Stimulated activated CD4-positive, alpha-beta T cell treated with anti-CD3 and anti-CD28 coated beads, TNF-alpha, amount 100 ng/mL, for 48 hours (primary cell): ENCODE measurements at places on chromosomes 7 and 10.

DNA sequence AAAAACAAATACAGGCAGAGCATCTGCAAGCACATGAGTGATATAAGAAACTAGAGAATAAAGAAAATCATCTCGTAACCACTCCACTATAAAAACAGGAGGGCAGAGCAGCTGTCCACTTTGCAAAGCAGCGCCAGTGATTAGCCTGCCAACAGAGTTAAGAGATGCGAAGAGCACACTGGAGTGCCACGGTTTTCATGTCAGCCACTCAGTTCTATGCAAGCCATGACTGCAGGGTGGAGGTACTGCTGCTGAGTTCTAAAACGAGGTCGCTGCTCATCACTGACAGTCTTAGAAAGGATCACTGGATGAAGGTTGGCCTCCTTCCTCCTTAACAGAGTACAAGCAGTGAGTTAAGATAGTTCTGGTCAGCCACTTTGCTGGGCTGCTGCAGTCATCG, 58.5 kb downstream of the FGFR2 start:
- DNase-seq: no peak

DNA sequence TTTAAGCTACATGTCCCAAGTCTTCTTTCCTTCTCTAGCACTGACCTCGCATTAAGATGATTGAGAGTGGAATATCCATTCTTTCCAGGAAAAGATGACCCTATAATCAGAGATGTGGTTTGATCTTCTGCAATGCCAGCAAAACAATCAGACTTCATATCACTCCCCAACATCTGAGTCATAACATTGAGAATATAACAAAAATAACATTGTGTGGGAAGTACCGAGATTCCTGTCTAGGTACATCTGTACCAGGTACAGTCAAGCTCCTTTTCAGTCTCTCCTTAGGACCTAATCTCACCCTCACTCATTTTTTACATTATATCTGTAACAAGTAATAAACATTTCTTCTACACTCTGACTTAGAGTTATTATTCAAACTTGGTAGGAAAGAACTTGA, 201.6 kb downstream of the LRRTM3 start:
- no peak for DNase-seq

DNA sequence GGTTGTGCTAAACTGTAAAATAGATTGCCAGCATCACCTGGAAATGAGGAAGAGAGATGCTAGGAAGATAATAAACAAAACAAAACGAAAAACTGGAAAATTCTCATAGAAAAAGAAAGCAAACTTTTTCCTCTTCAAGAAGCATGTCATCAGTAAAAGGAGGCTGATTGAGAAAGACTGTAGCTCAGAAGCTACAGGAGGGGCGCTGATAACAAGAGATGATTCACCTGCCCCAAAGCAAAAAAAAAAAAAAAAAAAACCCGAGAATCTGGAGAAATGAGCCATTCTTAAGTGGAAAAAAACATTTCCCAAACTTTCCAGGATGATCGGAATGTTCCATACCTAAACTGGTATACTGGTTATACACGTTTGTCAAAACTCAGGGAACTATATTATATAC, 130.5 kb upstream of the C1QL3 start:
- no peak for DNase-seq

GRCh38 chr10:93993414-93993781, 333 bp upstream of the PLCE1 start:
- no peak for DNase-seq

- DNase-seq: no peak
These were observed 59.0 kb upstream of the CHST15 start for GRCh38 chr10:124152139-124153022.
